ENCODE measurements at places on chromosomes 12 and 14. TPM values are rescaled to one million over a fixed set of nuclear protein-coding genes. Genes with fewer than 3 reads are reported as not detected.

DNA sequence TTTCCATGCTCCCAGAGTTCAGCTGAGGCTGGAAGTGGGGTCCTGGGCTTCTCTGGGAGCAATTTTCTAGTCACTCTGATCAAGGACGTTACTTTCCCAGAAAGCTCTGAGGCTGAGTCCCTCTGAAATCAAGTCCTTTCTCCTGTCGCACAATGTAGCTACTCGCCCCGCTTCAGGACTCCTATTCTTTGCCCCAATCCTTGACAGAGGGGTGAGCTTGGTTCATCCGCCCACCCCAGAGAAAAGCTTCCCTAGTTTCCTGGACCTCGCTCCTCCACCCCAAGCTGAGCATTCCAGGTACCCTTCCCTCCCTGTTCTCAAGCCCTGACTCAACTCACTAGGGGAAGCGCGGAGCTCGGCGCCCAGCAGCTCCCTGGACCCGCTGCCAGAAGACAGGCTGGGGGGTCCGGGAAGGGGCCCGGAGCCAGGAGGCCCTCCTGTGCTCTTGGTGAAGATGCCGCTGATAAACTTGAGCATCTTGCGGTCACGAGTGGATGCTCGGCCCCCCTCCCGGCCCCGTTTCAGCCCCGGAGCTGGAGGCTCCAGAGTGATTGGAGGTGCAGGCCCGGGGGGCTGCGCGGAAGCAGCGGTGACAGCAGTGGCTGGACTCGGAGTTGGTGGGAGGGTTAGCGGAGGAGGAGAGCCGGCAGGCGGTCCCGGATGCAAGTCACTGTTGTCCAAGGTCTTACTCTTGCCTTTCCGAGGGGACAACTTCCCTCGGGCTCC lies 1.6 kb downstream of the AGAP2 start:
- DNase-seq, result peak; percentile 33

SLC15A4 gene
- total RNA-seq, result 42.3 TPM

- DNase-seq, result peak; percentile 43
Measured at GRCh38 chr12:89346741-89347324, 5.5 kb downstream of the DUSP6 start.

DNA sequence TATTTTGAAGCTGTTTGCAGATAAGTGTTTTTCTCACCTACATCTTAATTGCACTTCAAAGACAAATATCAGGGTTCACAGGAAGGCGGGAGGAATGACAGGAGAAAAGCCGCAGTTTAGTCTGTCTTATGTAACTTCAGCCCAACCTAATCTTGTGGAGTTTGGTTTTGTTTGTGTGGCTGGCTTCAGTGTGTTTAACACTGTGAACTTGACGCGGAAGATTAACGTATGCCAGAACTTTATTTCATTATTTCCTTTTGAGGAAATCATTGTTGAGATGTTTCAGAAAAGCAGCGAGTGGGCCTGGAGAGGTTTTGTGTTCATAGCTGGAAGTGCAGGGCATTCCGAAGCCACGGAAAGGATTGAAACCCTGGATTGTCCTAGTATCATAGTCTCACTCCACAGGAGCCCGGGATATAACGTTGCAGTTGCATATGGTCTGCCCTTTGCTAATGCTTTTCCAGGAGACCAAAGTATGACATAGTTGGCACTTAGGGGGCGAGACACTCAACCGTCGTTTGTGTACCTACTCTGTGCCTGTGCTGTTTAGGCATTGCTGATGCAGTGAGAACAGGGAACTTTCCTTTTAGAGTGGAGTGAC lies 2.0 kb downstream of the PELI2 start:
- DNase-seq, result peak; percentile 45

DNA sequence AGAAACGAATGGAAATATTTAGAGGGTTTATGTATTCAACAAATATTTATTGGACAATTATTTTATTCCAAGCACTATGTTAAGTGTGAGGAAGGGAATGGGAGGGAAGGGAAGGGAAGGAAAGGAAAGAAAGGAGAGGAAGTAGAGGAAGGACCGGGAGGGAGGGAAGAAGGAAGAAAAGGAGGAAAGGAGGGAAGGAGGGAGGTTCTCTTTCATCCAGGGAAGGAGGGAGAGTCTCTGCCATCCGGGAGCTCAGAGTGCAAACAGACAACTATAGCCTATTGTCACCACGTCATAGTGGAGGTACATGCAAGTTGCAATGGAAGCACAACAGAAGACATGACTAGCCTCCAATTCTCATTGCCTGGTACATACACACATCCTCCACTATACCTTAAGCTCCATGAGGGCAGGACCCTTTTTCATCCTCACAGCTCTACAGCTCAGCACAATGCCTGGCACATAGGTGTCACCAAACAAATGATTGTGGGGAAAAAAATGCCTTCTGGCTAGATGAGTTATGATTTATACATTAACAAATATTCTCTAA lies 48.1 kb downstream of the DAD1 start:
- DNase-seq, result no peak

GRCh38 chr12:2320841-2321240 lies 268.1 kb downstream of the CACNA1C start:
- DNase-seq, result no peak

CRACR2A gene
- 1.1 TPM for total RNA-seq

DNA sequence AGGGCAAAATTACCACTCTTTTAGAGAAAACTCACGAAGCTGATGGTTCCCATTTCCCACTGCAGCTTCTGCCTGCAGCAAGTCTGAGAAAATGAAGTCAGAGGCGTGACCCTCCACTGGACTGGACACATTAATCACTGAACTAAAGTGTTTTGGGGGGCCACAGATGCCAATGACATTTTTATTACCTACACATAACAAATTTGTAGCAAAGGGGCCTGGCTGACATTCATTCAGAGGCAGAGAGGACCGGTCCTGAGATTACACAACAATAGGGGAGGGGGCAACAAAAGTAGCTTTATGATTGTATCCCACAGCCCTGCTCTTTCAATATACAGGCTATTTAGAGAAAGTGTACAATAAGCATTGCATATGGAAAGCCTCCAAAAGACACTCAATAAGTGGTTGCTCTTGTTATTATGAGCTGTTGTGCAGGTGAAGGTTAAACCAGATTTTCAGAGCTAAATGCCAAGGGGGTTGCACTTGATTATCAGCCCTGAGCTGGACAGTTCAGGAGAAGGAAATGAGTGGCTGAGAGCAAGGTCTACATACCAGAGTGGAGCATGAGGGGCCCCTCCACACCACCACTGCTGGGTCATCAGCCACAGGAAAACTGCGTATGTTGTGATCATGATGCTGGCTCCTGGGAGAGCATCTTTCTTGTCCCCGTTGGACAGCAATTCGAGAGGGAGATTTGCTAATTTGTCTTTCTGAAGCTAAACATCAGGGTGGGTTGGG lies 41.5 kb upstream of the CCDC60 start:
- no peak for DNase-seq

DNA sequence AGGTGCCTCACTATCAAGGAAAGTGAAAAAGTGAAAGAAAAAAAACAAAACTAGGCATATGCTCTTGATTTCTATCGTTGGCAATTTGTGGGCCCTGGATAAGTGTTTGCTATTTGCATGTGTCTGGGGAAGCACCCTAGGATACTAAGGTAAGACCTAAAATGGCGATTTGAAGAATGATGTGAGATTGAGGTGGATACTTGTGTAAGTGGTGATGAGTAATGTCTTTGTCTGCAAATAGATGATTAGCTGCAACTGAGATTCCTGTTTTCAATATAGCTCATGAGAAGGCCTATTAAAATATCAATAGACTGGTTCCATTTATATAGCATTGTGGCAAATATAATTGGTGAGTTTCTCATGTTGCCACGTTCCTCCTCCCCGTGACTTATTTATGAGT lies 261.7 kb downstream of the NEDD1 start:
- DNase-seq, result no peak

DNA sequence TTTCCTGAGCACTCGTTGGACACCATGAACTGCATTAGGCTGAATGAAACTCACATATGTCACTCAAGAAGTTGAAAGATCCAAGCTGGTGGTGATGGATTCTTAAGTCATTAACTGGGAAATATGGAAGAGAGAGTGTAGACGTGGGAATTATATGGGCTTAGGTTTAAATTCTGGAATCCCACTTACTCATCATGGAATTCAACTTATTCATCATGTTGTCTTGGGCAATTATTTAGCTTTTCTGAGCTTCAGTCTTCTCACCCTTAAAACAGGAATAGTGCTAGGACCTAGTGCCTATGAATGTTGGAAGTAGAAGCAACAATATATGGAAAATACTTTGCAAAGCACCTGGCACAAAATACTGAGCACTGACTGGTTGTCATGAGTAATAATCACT lies 292.4 kb upstream of the TBX3 start:
- no peak for DNase-seq

- DNase-seq, result no peak
Measured at GRCh38 chr12:119322301-119322723, 12.2 kb upstream of the CCDC60 start.

MYO1A gene
- not detected for total RNA-seq

TMX1 gene
- 96.4 TPM for total RNA-seq

- no peak for DNase-seq
Measured at GRCh38 chr12:27176765-27177164, 67.3 kb upstream of the STK38L start.

DNA sequence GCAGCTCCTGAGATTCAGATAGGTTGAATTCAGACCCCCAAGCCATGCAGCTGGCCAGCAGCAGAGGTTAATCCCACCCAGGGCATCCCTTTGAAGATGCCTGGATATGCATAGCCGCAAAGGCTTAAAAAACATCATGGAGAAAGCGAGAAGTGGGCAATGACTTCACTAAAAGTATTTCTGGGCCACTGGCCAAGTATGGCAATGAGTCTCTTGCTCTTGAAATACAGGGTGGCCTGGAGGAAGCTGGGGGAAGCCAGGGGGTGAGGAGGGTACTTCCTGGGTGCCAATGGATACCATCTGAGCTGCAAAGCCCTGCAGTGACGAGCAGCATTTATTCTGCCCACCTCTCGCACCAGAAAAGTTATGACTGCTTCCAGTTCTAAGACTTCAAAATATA lies 539.3 kb upstream of the TBX3 start:
- DNase-seq, result no peak

- peak; percentile 32 for DNase-seq
Measured at GRCh38 chr12:18549598-18549997, 188.2 kb downstream of the PLCZ1 start.

GNB3 gene
- 7.6 TPM for total RNA-seq

DNA sequence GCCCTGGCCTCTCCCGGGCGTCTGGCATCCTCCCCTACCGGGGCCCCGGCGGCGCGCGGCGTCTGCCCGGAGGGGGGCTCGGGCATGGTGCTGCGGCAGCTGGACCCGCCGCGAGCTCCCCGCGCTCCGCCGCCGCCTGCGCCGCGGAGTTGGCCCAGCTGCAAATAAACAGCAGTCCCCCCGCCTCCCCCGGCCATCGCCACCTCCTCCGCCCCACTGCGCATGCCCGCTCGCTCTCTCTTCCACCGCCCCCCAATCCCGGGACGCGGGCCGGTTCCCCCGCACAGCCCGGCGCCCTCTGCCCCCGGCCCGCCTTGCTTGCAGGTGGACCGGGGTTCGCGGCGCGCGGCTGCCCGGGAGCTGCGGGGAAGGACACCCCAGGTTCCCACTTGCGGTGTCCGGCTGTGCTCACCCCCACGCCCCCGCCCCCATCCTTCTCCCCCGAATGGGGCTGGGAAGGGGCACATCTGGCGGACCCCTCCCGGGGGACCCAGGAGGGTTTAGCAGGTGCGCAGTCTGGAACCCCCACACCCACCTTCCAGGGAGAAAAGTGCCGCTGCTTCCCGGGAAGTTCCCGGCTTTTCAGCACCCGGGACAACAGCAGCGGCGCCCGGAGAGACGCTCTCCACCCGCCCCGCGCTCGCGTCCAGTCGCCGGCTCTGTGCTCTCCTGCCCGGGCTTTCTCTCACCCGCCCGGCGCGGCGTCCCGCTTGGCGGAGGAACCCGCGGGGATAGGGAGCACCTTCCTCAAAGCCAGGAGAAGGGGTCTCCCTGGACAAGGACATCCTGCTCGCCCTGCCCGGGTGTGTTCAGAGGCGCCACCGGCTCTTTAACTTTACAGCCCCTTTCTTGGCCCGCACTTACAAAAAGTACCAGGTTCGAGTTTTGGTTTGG lies at the start of gene TMTC1:
TMTC1 (minus strand) TSS at position 170 of the 894 bp plus-strand sequence. CDS start 191 bp downstream, outside the sequence.
- peak; percentile 92 for DNase-seq

DNA sequence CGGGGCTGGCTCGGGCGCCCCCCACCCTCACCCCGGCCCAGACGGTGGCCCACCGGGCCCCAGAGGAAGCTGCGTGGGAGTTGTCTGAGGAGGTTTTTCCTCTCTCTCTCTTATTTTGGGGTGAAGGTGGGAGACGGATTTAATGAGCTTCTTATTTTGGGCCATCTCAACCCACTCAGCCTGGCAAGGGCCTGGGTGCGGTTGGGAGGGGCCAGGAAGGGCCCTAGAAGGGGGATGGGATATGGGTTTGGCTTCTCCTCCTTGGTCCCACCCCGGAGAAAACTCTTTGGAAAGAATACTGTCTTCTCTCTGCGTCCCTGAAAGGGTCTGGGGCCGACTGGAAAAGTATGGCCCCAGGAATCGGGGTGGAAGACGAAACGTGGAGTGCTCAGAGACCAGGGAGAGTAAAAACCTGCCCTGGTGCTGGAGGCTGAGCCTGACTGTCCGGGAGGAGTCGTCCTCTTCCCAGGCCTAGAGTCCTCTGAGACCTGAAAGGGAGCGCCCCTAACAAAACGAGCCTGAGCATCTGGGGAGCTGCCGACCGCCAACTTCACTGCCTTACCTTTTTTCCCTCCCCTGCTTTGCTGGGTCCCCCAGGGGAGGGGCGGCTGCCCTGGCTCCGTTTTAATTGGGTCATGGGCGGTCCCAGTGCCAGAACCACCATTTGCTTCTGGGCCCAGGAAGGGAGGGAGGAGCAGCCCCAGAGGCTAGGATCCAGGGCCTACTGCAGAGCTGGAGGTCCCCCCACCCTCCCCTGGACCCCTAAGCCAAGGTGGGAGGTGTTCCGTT lies 1.6 kb downstream of the MMP14 start:
- DNase-seq, result no peak

DNA sequence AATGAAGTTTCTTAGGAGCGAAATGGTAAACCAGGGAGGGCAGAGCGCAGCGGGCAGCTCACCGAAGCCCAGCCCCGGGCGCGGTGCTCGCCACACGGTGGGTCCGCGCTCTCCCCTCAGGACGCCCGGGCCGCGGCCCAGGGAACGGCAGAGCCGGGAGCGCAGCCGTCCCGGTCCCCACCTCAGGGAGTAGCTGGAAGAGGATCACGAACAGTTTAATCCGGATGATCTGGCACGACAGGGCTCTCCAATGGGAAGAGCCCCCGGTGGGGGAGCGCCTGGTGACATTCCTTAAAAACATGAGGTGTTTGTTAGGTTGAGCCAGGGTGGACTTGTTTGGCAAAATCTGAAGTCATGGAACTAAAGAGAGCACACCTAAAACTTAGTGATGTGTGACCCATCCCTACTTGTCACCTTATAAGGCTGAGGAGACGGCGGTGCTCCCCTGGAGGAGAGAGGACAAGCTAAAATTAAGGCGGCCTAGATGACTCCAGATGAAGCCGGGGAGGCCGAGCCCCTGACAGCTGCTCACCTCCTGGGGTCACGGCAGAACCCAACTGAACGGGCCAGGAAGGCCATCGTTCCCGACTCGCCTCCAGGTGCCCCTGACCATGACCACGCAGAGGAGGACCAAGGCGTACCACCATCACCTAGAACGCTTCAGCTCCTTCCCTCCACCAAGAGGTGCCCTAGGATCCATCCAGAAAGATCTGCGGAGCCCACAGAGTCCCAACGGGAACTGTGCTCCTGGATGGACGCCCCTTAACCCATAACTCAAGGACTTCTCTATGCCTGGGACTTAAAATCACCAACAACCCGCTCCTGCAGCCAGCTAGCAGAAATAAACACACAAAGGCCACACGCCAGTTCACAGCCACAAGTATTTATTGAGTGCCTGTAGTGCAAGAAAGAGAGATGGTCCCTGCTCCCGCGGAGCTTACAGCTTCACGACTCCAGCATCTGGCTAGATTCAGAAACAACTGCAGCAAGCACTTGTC lies 866 bp upstream of the PITPNM2 start:
- peak; percentile 67 for DNase-seq

TMEM229B gene
- total RNA-seq, result 0.12 TPM

RNASE8 gene
- not detected for total RNA-seq
